ENCODE measurements at places on chromosomes 5 and 9. TPM values are rescaled to one million over a fixed set of nuclear protein-coding genes. Genes with fewer than 3 reads are reported as not detected.

Gene PITX1
- not detected for total RNA-seq

Gene CIZ1
- 26.0 TPM for total RNA-seq

Gene GMCL2
- not detected for total RNA-seq

Gene IFNK
- total RNA-seq, result not detected

Gene SARDH
- total RNA-seq, result 4.7 TPM

Gene KCNMB1
- 1.8 TPM for total RNA-seq

Gene EPB41L4B
- not detected for total RNA-seq

Gene CFAP90
- not detected for total RNA-seq

Gene MCTP1
- 33.6 TPM for total RNA-seq

Gene OGN
- 0.21 TPM for total RNA-seq

Gene STKLD1
- total RNA-seq, result 0.10 TPM

Gene SPINK7
- total RNA-seq, result not detected

Gene SELENOP
- 1.7 TPM for total RNA-seq

Gene PTGR1
- 0.31 TPM for total RNA-seq

Gene TLX3
- total RNA-seq, result not detected

Gene OLFM1
- total RNA-seq, result 4.4 TPM

Gene ZNF883
- 0.84 TPM for total RNA-seq

Gene RGS7BP
- total RNA-seq, result not detected

Gene SNCAIP
- not detected for total RNA-seq

Gene C1QTNF3
- total RNA-seq, result 3.6 TPM

Gene WDR38
- not detected for total RNA-seq

Gene KCNIP1
- not detected for total RNA-seq

Gene PCDHA9
- total RNA-seq, result not detected

Gene ERCC8
- 15.6 TPM for total RNA-seq

Gene LAMC3
- total RNA-seq, result 0.73 TPM

Gene SPINK13
- total RNA-seq, result not detected

Gene TMEM171
- total RNA-seq, result not detected

Gene NAIF1
- 14.0 TPM for total RNA-seq

Gene ARHGEF39
- total RNA-seq, result 0.10 TPM

Gene PCDHGA5
- total RNA-seq, result 0.21 TPM

Gene OBP2B
- total RNA-seq, result not detected

Gene NUTM2G
- not detected for total RNA-seq

Gene SLC46A2
- 0.94 TPM for total RNA-seq

Gene RICTOR
- total RNA-seq, result 289 TPM

Gene GNA14
- not detected for total RNA-seq

Gene GALNT10
- 17.7 TPM for total RNA-seq

Gene GRXCR2
- not detected for total RNA-seq

Gene TAF11L5
- not detected for total RNA-seq

Gene BRIX1
- 50.7 TPM for total RNA-seq

Gene ANKRD34B
- total RNA-seq, result 0.10 TPM

Gene SLC25A2
- total RNA-seq, result 0.73 TPM

Gene LRRC19
- not detected for total RNA-seq

Gene NMUR2
- not detected for total RNA-seq

Gene SPRY4
- not detected for total RNA-seq

Gene IFNA13
- not detected for total RNA-seq

Gene RNF130
- total RNA-seq, result 128 TPM

Gene IL9
- total RNA-seq, result not detected

Gene PIP5KL1
- total RNA-seq, result 0.42 TPM

Gene SLC1A1
- not detected for total RNA-seq

Gene BRINP1
- total RNA-seq, result not detected

Gene LCN15
- total RNA-seq, result not detected

Gene ARL14EPL
- not detected for total RNA-seq

Gene C5orf24
- 38.1 TPM for total RNA-seq

All from mononuclear cell (primary cell).